ENCODE measurements at places on chromosomes 1 and 21. TPM values are rescaled to one million over a fixed set of nuclear protein-coding genes. Genes with fewer than 3 reads are reported as not detected.

The ASTN1 gene
- 0.06 TPM for total RNA-seq

The ANP32E gene
- total RNA-seq, result 37.1 TPM

The FBLIM1 gene
- total RNA-seq, result 507 TPM

The PGLYRP4 gene
- total RNA-seq, result not detected

DNA sequence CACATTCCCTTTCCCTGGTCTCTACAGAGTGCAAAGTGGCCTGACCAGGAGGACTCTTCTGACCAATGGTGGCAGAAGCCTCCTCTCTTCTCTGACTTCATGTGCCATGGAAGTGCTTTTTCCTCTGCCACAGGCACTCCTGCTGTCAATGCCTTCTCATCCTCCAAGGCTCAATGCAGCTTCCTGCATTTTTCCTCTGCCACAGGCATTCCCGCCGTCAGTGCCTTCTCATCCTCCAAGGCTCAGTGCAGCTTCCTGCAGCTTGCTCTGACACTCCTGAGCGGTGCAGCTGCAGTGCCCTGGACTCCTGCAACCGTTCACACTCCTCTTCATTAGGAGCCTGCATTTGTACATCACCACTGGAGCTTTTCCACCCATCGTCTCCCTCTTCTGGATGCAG, 4.7 kb upstream of the ADARB1 start:
- DNase-seq, result no peak

- DNase-seq, result no peak
Measured at GRCh38 chr21:45788637-45789506, 145.3 kb downstream of the PCBP3 start.

GRCh38 chr1:15254559-15254958, 7.5 kb downstream of the FHAD1 start:
- no peak for DNase-seq

GRCh38 chr1:80158771-80159170, 1152.2 kb upstream of the ADGRL4 start:
- DNase-seq, result no peak

DNA sequence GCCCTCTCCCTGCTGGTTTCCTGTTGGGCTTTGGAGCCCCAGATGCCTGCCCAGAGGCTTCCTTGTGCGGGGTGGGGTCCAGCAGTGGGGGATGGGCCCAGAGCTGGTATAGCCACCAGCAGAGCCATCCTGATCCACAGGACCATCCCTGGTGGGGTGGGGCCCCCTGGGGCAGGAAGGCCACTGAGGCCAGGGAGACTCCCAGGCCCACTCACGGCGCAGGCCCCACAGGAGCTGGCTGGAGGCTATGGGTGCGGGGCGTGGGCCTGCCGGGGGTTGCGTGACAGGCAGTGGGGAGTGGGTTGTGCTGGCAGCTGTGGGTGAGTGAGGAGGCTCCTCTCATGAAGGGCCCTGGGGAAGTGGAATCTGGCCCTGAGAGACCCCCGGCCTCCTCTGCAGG, 5.7 kb downstream of the LRRC3 start:
- no peak for DNase-seq

DNA sequence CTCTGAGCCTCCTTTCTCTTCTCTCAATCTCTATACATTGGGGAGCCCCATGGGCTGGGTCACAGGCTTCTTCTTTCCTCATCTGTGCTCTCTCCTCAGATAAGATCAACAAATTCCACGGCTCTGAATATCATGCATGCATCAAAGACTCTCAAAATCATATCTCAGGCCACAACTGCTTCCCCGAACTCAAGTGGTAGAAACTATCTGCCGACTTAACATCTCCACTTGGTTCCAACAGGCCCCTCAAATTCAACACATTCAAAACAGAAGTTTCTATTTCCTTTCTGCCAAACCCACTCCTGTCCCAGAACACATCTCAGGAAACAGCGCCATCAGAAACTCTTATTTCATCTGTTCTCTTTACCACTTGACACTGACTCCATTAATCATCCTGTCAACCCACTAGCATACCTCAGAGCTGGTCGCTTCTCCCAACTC, 16.7 kb downstream of the DDX59 start:
- DNase-seq, result no peak

DNA sequence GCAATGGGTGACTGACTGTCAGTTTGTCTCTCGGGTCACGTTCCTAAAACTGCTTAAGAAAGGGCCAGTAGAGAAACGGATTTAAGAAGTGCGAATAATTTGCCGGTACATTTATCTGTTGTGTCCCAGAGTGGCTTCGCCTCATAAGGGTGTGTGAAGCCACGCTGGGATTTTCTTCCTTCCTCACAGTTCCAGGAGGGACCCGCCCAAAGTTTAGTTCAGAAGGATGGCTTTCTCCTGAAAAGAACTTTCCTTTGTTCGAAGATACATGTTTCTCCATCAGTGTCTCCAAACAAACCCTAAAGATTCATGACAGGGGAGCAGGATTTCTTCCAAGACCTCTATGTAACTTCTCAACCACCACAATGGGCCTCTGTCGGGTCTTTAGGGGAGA, 49.8 kb downstream of the ADAMTS1 start:
- DNase-seq, result no peak

GRCh38 chr21:43362321-43362791, 64.6 kb downstream of the SIK1 start:
- peak; percentile 82 for DNase-seq

GRCh38 chr1:113871597-113872113, at the start of gene PTPN22:
Gene PTPN22 (minus strand): TSS chr1:113871712.
- DNase-seq, result no peak
